Mammary epithelial cell (primary cell): ENCODE measurements at places on chromosomes 7 and 10. TPM values are rescaled to one million over a fixed set of nuclear protein-coding genes. Genes with fewer than 3 reads are reported as not detected.
A peak's percentile ranks its signal among the peaks of the same experiment; 100 is the strongest.

DNA sequence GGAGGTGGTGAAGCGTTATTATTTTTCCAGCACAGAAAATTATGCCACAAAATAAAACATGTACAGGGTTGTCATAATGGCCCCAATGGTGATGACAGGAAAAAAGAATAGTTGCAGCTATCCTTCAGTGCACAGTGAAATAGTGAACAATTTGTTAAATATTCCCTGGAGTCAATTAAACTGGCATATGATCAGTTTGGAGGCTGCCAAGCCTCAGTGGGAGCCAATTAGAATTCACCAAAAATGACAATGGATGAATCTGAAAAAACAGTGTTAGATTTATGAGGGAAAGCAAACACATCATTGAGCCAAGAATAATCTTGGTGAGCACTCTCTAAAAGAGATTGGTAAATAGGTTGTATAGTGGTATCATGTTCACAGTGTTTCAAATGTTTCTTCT lies 146.3 kb downstream of the OTUD1 start:
- no peak for DNase-seq

DNA sequence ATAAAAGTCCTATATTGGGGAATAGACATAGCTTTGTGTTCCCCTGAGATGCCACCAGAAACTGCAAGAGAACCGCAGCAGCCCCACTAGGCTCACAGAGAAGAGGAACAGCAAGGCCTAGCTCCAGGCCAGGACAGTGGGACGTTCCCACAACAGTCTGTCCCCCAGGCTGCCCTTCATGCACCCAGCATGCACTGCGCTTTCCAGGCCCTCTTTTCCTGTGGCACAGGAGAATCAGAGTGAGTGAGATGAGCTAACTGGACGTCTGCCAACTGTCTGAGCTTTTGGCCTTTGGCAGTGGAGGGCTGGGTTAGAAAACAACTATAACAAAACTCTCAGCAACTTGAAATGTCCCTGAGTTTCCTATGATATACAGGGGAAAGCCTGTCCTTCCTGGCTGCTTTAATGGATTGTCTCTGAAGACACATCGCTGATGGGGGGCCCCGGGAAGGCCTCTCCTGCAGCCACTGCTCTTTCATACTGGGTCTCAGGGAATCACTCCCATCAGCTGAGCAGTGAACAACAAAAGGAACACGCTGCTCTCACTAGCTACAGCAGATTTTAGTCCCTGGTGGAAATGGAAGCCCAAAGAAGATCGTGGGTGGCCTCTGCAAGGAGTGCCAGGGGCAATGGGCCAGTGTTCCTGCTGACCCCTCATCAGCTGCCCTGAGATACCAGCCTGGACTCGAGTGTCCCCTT lies 53.5 kb downstream of the PODXL start:
- no peak for DNase-seq

GRCh38 chr10:19531324-19531723 lies 284.9 kb upstream of the PLXDC2 start:
- no peak for DNase-seq

DNA sequence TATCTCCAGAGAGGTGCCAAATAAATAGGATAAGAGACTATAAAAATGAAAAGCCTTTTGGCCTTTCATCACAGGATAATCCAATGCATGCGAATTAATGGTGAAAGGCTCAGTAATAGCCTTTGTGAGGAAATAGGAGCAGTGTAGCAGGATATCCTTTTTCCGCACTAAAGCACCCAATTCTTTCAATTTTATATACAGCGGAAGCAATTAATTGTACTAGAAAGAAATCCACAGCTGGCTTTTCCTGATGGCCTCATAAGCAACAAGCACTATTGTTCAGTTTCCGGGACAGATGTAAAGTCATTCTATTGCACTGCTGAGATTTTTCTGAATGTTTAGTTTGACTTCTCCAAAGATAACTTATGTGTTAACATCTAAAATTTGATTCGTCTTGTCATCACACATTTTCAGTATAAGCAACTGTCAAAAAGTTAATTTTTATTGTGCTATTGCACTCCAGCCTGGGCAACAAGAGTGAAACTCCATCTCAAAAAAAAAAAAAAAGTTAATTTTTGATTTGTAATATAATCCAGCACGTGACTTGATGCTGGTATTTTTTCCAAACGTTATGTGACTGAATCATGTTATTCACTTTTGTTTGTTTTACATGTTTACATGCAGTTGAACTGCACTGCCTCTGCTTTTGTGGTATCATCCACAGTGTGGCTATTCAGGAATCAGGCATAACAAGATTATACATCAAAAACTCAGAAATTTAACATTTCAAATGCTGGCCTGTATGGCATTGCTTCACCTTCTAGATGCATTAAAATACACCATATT lies 8.4 kb upstream of the BMPR1A start:
- DNase-seq: no peak

DNA sequence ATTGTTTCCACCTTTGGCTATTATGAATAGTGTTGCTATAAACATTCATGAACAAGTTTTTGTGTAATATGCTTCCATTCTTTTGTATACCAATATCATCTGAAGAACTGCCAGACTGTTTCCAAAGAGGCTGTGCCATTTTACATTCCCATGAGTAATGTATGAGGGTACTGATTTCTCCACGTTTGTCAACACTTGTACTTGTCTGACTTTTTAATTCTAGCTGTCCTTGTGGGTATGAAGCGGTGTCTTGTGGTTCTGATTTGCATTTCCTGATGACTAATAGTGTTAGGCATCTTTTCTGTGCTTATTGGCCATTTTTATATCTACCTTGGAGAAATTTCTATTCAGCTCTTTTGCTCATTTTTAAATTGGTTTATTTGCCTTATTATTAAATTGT lies 52.8 kb downstream of the LSMEM1 start:
- DNase-seq: peak; percentile 14

VSIR gene
- polyA plus RNA-seq: 26.5 TPM

DNA sequence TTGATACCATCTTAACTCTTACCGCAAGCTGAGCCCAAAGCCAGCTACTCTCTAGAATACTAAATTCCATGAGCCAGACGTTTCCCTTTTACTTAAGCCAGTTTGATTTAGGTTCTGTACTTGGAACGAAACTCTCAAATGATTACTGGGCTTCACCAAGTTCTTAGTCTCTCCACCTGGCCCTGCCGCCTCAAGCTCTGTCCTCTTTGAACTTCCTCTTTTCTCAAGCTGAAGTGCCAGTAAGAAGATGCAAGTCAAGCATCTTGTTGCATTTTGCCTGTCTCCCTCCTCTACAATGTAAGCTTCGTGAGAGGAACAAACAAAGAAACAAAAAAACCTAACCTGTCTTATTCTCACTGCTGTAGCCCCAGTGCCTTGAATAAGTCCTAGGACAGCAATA lies 358.2 kb upstream of the NPVF start:
- no peak for DNase-seq

DNA sequence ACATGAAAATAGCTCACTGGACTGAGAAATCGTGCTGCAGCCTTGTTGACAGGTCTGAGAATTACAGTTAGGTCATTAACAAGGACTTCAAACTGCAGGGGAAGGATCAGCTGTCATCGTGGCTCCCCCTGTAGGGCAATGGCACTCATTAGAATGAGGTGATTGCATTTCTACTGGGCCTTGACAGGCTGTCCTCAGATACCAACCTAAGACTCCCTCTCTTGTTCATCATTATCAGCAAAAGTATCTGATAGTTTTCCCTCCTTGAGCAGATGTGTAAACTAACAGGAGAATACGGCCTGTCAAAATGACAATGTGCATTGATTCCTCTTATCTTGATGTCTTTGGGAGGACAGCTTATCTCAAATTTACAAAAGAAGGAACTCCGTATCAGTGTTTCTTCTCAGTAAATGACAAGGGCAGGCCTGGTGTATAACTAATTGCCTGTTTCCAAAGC lies 648.5 kb upstream of the LRRN3 start:
- peak; percentile 40 for DNase-seq

- DNase-seq: no peak
Observed at GRCh38 chr7:158255558-158255957, 332.1 kb downstream of the PTPRN2 start.

- no peak for DNase-seq
Observed at GRCh38 chr10:89475591-89475998, 59.8 kb downstream of the SLC16A12 start.

- DNase-seq: peak; percentile 14
Observed at GRCh38 chr7:12490107-12490688, 80.3 kb upstream of the SCIN start.

- no peak for DNase-seq
Observed at GRCh38 chr10:11636697-11637303, 25.4 kb upstream of the USP6NL start.

- DNase-seq: no peak
Observed at GRCh38 chr7:22435105-22435504, 64.9 kb downstream of the STEAP1B start.

AKR1C8 gene
- not detected for polyA plus RNA-seq

- DNase-seq: no peak
Observed at GRCh38 chr7:24135003-24135817, 148.8 kb upstream of the NPY start.

NHLRC2 gene
- polyA plus RNA-seq: 5.7 TPM

DNA sequence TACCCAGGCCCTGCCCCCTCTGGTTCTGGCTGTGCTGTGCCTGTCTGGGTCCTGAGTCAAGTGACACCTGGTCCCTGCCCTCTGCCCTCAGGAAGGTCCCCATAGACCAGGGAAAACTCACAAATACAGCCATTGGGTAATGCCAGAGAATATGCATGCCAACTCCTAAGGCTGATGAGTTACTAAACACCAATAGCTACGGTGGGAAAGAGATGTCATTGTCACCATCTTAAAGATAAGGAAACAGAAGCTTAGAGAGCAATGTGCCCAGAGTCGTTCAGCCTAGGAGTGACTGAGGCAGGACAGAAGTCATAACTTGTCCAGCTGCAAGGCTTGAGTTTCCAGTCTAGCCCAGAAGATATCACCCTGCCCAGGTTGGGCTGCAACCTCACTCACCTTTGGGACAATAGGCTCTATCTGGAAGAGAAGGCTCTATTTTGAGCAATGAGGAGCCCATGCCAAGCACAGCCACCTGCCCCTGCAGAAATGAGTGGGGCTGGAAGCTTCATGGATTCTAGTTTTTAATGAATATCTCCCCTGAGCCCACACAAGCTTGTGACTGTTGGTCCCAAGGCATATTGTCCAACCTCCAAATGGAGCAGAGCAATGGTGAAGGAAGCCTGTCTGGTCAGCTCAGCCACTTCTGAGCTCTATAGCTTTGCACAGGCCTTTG lies 42.6 kb downstream of the ZNF273 start:
- DNase-seq: no peak

GRCh38 chr7:112143136-112143535 lies 63.1 kb downstream of the DOCK4 start:
- no peak for DNase-seq

DNA sequence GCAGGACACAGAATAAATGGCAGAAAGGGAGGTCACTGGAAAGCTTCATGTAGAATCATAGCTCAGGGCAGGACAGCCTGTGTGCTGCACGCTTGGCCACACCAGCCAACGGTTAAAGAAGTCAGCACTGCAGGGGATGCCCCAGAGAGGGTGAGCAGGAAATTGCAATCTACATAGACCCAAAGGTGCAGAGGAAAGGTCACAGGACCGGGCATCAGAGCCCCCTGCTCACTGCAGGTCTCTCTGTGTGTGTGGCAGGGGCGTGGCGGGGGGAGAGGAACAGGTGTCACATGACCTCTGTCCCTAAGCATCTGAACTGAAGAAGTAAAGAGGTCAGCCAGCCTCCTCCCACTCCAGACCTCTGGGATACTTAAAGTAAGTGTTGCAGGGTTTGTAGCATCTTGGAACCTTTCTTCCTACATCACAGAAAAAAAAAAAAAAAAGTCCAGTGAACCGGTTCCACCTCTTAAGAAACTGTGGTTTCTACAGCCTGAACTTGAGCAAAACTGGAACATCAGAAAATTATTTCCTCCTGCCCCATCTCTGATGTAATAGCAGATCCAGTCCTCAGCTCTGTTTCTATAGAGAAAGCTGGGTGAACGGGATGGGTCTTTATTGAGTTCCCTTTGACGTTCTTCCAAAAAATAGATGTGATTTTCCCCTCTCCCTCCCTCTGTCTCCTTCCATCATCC lies 64.3 kb downstream of the RGS10 start:
- no peak for DNase-seq

PKD2L1 gene
- not detected for polyA plus RNA-seq

DNA sequence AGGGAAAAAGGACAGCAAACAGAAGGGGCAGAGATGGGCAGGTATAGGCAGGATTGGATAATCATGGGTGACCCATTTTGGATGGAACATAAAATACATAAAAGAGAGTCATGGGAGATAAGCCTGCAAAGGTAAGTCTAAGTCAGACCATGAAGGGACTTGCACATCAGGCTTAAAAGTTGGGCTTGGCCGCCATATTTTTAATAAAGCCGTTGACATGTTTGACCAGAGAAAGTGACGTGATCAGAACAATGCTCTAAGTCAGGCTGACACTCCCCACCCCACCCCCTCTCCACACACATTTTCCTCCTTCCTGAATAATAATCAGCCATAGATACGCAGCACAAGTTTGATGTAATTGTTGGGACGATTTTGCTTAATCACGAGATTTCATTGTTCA lies 54.0 kb downstream of the MRPL32 start:
- DNase-seq: no peak

DNA sequence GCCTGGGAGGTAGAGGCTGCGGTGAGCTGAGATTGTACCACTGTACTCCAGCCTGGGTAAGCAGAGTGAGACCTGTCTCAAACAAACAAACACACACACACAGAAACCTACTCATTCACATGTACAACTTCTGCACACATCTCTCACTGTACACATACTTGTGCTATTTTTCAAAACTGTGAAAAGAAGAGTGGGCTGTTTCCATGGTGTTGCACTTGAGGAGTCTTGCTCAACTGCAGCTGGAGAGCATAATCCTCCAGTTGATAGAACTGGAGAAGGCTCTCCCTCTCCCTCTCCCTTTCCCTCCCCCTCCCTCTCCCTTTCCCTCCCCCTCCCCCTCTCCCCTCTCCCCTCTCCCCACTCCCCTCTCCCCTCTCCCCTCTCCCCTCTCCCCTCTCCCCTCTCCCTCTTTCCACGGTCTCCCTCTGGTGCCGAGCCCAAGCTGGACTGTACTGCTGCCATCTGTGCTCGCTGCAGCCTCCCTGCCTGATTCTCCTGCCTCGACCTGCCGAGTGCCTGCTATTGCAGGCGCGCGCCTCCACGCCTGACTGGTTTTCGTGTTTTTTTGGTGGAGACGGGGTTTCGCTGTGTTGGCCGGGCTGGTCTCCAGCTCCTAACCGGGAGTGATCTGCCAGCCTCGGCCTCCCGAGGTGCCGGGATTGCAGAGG lies 43.7 kb upstream of the DLD start:
- DNase-seq: no peak

HSPA14 gene
- polyA plus RNA-seq: 17.2 TPM

- DNase-seq: no peak
Observed at GRCh38 chr7:144622745-144623144, 213.1 kb downstream of the TPK1 start.

DNA sequence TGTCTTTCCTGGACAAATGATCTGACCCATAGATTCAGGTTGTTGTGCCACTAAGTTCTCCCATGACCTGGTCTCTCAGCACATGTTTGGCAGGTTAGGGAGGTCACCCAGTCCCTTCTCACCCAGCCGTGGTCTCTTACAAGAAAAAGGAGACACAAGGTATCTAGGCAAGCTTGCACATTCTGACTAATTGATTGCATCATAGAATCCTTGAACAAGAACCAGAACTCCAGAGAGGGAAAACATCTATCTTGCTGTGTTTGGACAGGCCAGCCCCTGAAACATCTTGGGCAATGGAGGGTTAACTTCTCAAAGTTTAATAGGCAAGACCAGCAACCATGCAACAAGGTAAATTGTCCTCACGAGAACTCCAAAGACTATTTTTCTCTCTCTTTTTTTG lies 8.5 kb upstream of the HK1 start:
- DNase-seq: peak; percentile 7
